ENCODE measurements at places on chromosomes 6 and 20.
A peak's percentile ranks its signal among the peaks of the same experiment; 100 is the strongest.

DNA sequence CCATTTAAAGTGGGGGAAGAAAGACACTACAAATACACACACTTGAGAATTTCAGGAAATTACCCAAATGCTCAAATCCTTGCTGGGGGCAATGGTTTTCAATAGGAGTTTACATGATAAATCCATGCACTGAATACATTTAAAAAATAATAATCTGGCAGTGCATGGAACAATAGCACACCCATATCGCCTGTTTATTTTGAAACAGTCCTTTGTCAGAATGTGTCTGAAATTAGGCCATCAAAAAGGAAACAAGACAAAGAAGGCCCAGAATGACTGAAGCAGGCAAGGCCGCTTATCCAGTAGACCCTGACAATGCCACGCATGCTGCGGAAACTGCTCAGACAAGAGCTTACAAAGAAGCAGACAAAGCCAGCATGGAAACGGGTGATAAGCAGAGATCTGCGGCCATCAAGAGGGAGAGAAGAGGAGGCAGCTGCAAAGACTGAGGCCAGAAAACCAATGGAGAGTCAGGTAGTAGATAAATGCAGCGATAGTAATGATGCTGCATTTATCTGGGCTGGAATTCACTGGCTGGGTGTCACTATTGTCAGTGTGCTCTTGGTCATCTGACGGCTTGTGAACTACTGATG, 211.9 kb upstream of the CNR1 start:
- no peak for DNase-seq

GRCh38 chr6:5029609-5030008, 25.8 kb upstream of the RPP40 start:
- DNase-seq: no peak

GRCh38 chr6:46329568-46329967, 158.8 kb upstream of the ENPP5 start:
- no peak for DNase-seq

- DNase-seq: no peak
These were observed 47.9 kb downstream of the GNAS start for GRCh38 chr20:58900397-58900796.

DNA sequence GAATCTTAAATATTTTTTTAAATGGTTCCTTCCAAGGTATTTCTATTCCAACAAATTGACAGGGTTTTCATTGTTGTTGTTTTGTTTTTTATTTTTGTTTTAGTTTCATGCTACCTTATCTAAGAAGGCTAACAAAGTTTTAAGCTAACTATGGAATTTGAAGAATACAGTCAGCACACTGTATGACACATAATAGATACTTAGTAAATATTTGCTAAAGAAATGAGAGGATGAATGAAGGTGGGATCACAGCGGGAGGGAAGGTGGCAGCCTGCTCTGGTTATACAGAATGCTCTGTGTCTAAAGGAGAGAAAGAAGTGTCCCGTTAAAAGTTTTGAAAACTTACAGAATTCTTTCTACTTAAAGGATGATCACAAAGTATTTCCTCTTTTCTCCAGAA, 43.7 kb upstream of the DST start:
- DNase-seq: no peak

DNA sequence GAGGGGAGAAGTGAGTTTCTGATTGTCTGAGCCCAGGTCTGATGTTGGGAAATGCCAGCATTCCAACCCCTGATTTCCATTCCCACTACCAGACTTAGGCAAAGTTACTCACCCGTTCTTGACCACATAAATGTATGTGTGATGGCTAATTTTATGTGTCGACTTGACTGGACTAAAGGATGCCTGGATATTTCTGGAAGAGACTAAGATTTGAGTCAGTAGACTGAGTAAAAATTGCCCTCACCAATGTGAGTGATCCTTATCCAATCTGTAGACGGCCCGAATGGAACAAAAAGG, 95.8 kb upstream of the TAB2 start:
- no peak for DNase-seq

GRCh38 chr20:31770243-31770642, 31.2 kb downstream of the TPX2 start:
- DNase-seq: no peak

- no peak for DNase-seq
These were observed 13.9 kb downstream of the COL20A1 start for GRCh38 chr20:63306673-63307537.

DNA sequence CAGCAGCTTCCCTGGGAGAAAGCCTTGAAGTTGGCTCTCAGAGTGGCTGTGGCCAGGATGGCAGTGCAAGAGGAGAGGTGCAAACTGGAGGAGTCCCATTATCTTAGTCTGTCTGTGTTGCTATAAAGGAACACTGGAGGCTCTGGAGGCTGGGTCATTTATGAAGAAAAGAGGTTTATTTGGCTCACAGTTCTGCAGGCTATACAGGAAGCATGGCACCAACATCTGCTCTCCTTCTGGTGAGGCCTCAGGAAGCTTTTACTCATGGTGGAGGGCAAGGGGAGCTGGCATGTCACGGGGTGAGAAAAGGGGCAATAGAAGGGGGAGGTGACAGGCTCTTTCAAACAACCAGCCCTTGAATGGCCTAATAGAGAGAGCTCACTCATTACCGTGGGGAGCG, 47.1 kb downstream of the PSMG4 start:
- no peak for DNase-seq

DNA sequence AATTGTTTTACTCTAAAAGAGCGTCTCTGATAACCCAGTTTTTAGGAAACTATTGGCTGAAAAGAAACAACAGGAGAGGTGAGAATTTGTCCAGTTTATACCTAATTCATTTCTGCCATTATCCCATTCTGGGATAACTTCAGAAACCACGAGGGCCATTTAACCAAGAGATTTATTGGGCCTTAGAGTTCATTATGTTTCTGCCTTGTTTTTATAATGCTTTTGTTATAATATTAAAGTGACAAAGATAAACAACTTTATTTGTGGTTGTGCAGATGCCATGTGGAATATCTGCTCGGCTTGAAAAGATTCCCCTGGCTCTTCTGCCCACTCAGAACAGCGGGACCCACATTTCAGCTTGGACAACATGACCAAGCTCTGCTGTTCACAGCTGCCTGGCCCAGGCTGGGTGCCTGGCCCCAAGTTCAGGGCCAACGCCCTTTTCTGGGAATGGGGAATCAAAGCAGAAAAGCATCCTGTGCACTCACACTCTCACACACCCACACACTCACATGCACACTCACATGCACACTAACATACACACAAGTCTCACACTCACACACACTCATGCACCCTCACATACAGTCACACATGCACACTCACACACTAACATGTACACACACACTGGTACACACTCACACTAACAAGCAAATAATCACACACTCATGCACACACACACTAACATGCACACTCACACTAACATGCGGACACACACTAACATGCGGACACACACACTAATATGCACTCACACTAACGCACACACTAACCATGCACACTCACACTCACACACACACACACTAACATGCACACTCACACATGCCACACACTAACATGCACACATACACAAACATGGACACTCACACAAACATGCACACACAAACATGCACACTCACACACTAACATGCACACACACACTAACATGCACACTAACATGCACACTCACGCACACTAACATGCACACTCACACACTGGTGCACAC, 86.7 kb upstream of the NEDD9 start:
- DNase-seq: no peak

DNA sequence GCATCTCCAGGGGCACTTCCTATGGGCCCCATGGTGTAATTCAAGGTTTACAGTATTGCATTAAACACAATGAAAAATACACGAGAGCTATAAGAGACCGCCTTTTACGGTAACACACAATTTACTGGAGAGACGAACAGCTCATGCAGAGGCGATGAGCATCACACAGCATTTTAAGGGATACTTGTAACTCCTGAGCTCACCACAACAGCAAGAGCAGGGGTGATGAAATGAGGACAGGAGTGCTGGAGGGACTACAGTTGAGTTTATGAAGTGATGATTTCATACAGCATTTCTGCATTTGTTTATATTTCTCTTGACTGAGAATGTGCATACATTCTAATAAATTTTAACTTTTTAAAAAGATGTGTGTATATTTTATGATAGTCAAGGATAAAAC, 113.9 kb downstream of the WDR27 start:
- DNase-seq: no peak

DNA sequence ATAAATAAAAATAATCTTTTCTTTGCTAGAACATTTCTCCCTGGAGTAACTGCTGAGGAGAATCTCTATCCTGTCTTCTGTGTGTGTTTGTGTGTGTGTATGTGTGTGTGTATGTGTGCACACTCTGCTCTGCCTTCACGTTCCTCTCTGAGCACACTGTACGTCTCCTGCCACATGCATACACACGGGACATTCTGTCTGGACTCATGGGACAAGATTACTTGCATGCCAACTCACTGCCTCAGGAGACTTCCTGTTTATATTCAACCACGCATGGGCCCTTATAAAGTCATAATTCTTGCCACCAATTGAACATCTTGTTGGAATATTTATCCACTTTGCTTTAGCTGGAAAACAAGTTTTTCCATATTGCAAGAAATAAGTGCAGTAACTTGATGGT, 930.6 kb downstream of the KIF16B start:
- peak; percentile 42 for DNase-seq

GRCh38 chr6:148837941-148838340, 91.1 kb downstream of the UST start:
- DNase-seq: no peak

DNA sequence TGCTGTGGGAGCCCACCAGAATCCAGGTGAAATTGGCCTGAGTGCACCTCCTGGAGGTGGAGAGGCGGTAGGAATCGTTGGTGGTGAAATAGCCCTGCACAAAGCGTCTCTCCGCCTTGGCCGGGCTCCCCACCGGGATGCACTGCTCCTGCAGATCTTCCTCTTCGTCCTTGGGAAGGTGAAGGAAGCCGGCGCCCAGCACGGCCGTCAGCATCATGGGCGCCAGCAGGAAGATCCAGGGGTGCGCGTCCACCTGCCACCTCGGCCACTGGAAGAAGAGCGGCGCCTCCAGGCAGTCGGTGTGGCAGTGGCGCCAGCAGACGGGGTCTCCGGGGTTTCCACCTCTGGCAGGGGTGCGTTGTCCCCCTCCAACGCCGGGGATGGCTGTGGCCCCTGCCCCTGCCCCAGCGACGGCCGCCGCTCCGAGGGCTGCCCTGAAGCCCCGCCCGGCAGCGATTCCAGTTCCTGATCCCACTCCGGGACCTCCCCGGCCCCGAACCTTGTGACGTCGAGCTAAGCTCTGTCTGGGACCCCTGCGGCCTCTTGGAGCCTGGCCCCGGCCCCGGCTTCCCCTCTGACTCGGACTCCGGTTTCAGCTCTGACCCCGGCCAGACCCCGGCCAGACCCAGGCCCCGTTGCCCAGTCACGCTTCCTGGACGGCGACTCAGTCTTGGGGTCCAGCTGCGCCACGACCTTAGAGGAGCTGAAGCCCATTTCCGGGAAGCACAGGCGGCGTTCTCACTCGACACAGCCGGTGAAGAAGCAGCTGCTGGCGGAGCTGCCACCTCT, 91.9 kb downstream of the CD164 start:
- DNase-seq: no peak

DNA sequence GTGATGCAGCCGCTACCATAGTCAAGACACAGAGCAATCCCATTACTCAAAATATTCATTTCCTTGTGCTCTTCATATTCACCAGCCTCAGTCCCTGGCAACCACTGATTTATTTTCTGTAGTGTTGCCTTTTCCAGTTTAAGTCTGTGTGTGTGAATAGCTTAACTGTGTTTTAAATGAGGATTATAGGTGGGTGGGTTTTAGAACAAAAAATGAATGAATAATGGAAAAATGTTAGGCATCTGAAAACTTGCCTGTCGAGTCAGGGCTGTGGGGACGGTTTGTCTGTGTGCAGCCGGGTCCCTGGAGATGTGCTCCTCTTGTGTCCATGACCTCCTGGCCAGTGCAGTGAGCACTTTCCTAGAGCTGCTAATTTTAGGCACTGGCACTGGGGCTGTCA, 27.1 kb downstream of the BANF2 start:
- no peak for DNase-seq

- no peak for DNase-seq
These were observed 207.5 kb downstream of the FOXC1 start for GRCh38 chr6:1817033-1817761.

DNA sequence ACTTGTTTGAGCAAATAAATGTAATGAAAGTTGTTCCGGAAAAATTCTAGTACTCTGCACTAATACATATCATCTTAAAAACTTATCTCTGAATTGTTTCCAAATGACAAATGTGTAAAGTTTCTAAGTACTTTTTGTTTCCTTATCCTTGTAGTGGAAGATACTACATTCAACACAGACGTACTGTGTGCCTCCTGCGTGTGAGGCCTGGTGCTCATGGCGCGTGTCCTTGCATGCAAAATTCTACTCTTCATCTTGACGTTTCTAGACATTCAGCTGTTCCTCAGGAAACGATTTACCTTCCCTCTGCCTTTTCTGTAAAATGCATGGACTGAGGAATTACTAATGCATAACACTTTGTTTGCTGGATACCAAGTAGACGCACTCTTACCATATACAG, 11.5 kb downstream of the DLL1 start:
- no peak for DNase-seq

DNA sequence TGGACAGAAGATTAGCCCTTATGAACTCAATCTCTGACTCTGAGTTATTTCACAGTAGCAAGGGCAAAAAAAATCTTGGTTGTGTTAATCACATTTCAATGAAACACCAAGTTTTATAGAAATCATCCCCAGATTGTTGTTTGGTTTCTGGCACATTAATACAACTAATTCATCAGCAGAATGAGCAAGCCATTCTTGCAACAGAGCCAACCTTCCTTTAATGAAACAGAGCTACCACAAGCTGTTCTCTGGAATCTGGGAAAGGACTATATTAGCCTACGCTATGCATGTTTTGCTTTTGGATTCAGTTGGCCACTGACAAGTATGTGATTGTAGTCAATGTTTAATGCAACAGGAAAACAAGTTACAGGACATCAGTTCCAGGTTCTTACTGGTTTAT, 13.8 kb upstream of the POPDC3 start:
- peak; percentile 86 for DNase-seq

GRCh38 chr6:2763345-2763841, 1.8 kb upstream of the WRNIP1 start:
- no peak for DNase-seq

DNA sequence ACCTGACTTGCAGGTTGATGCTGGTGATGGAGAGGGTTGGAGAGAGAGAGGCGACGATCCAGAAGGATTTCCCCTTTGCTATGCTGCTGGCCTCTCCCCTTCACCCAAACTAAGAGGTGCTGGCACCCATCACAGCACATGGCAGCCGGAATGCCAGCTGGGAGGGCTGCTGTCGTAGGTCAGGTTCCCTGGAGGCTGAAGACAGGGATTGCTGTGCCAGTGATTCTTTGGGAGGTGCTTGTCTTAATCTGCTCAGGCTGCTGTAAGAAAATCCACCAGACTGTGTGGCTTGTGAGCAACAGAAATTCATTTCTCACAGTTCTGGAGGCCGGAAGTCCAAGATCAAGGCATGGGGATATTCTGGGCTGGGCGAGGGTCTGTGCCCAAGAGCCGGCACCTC, 4.4 kb upstream of the ARFGAP1 start:
- no peak for DNase-seq

DNA sequence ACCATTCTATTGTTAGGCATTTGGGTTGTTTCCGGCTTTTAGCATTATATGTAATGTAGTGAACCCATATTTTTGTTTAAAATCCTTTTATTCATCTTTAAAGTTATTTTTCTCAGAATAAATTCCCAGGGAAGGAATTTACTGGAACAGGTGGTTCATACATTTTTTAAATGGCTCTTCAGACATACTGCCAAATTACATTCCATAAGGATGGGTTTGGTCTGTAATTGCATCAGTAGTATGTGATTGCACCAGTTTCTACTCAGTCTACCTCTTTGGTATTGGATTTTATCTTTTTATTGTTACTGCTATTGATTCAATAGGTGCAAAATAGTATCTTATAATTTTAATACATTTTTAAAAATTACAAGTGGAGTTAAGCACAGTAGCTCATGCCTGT, 27.2 kb downstream of the BRPF3 start:
- no peak for DNase-seq
